Panc1 (cell line): ENCODE measurements at places on chromosomes 2 and 18. TPM values are rescaled to one million over a fixed set of nuclear protein-coding genes. Genes with fewer than 3 reads are reported as not detected.

DNA sequence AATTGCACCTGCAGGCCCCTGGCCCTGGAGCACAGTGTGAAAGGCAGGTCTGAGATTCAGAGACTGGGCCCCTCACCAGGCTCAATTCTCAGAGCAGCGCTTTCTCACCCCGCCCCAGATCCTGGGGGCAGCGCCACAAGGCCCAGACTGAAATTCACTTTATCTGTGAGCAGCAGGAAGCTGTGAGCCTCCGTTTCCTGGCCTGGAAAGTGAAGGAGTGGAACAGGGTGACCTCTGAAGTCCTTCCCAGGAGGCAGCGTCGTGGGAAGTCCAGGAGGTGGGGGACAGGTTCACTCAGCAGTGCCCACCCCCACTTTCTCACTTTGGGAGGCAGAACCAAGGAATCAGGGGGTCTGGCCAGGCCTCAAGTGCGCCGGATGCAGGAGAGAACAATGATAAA lies 235.4 kb downstream of the NDUFA10 start:
- DNase-seq = no peak

- DNase-seq = no peak
These were observed 33.4 kb upstream of the CLASP1 start for GRCh38 chr2:121682396-121683298.

GRCh38 chr2:85583667-85584353 lies 421 bp upstream of the VAMP5 start:
- no peak for DNase-seq

DNA sequence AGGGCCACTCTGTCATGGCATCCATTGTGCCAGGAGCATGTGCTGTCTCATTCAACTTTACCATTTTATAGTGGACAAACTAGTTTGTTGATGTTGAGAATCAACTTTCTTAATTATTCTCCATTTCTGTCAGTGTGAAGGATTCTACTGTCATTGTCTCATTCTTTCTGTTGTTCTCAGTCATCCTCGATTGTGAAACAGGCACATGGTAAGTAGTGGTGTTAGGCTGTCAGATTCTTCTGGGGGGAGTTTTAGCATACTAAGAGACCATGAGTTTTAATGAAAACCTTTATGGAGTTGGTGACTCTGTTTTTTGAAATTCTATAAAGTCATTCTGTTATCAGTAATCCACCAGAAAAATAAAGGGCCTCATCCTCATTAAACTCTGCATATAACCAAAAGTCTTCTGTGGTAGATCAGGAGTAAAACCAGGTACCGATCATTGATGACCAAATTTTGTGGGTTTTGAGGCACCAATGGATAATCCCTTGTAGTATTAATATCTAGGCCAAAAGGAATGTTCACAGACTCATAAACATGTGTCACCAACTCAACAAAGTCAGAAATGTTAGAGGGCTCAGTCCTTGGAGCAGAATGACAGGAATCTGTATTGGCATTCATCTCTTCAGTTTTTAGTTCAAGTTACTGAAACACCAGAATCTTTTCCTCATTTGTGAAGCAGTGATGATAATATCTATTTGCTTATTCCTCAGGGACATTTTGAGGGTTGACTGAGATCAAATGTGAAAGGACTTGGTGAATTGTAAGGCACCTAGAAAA lies 73.2 kb downstream of the CERS6 start:
- DNase-seq = no peak

- no peak for DNase-seq
These were observed 337.1 kb downstream of the DYSF start for GRCh38 chr2:71790226-71791060.

DNA sequence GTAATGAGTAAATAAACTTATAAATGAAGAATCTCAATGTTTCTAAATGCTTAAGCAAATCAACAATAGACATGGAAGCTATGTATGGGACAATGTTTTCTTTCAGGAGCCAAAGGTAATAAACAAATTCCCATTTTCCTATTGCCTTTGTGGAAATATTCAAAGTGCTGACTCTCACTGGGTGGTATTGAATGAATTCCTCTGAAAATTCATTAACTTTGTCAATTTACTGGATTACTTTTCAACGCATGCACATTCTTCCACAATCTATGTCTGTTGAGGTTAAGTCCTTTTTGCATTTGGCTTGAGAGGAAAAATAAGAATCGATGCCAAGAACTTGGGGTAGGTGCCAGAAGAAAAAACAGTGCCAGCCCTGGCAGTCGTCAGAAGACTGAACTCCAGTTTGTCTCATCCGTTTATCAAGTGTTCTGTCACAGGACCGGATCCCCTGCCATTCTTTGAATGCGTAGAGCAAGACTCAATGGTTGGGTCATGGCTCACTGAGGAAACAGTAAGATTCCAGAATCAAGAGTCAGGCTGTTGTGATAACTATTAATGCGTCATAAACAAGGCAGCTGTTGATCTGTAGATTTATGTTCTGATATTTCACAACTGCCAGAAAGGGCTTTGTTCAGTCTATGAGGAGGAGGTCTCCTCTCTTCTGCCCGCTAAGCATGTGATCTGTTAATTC lies 133.3 kb downstream of the GFPT1 start:
- DNase-seq = peak; percentile 98

- no peak for DNase-seq
These were observed 21.4 kb downstream of the DLGAP1 start for GRCh38 chr18:4433717-4434116.

- no peak for DNase-seq
These were observed 85.5 kb upstream of the PGAP1 start for GRCh38 chr2:197011801-197012641.

- no peak for DNase-seq
These were observed 38.1 kb upstream of the SCLY start for GRCh38 chr2:238022594-238023157.

Gene APOB
- total RNA-seq = 1.2 TPM

Gene ARHGAP28
- total RNA-seq = 0.41 TPM

Gene TMEM198
- total RNA-seq = 2.3 TPM

Gene SERPINB13
- total RNA-seq = not detected
